ENCODE measurements at places on chromosomes 2 and 18.
A peak's percentile ranks its signal among the peaks of the same experiment; 100 is the strongest.

GRCh38 chr2:107721178-107721577, 105.5 kb upstream of the RGPD4 start:
- no peak for DNase-seq

DNA sequence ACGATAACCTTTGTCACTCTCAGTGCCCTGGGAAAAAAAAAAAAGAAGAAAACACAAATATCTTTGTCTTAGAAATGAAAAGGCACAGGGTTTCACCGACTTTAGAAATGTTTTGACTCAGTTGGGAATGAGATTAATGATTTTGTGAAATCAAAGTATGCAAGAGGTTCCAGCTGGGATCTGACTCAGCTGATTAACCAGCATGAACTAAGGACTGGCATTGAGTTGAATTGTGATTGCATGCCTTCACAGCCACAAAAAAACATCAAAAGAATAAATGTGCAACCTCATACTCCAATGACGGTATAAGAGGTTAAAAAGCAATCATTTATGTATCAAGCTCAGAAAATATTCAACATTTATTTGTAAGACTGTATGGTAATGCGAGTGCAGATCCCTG, 566.6 kb upstream of the DSEL start:
- DNase-seq = peak; percentile 5

DNA sequence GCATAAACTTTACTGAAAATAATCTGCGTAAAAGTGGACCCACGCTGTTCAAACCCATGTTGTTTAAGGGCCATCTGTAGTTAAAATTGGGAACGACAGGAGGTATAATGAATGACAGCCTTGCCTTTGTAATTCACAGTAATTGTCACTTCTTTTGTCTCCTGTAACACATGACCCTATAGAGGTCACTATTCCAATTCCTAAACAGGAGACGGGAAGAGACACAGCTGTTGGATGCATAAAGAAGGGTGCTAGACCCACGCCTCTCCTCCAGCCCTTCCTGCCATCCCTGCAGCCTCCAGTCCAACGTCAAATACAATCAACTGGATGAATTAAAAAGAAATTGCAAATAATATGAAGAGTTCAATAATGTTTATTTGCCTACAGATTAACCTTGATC, 63.1 kb upstream of the NFATC1 start:
- no peak for DNase-seq

GRCh38 chr18:70385474-70385873, 96.6 kb downstream of the SOCS6 start:
- peak; percentile 79 for DNase-seq

- DNase-seq = no peak
These were observed 549 bp downstream of the MRPL35 start for GRCh38 chr2:86199834-86200177.

DNA sequence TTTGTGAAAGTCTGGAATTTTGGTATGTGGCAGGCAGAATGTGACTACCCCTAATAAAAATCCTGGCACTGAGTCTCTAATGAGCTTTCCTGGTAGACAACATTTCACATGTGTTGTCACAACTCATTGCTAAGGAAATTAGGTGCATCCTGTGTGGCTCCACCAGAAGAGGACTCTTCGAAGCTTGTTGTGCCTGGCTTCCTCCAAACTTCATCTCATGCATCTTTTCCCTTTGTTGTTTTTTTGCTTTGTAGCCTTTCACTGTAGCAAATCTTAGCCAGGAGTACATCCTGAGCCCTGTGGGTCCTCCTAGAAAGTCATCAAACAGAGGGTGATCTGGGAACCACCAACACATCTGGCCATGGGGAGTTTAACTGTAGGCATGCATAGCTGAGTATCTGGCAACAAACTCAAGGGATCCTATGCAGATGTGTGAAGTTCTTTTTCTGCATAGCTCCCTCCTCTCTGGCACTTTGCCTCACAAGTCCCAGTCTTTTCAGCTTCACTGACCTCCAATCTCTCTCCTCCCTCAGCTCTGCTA, 42.1 kb upstream of the SERTAD2 start:
- no peak for DNase-seq

GRCh38 chr2:26610504-26611335, 30.4 kb downstream of the CIB4 start:
- DNase-seq = no peak

DNA sequence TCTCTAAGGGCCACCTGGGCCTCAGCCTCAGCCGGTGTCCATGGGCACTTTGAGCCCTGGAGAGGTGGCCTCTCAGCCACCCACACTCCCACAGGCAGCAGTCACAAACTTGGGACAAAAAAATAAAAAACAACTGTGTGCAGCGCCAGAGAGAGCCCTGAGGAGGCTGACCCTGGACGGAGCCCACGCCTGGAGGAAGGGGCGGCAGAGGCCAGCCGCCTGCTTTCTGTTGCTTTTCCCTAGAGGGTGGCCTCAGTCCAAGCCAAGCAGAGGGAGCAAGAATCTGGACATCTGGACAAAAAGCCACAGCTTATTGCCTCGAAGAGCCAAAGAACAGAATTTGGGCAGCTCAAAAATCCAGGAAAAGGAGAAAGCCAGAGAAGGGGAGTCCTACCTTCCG, 43.3 kb upstream of the LDLRAD4 start:
- no peak for DNase-seq

GRCh38 chr18:77032181-77032701, 100.3 kb downstream of the MBP start:
- peak; percentile 47 for DNase-seq

- DNase-seq = peak; percentile 35
These were observed 48.8 kb downstream of the ANKRD44 start for GRCh38 chr2:197261808-197262226.

DNA sequence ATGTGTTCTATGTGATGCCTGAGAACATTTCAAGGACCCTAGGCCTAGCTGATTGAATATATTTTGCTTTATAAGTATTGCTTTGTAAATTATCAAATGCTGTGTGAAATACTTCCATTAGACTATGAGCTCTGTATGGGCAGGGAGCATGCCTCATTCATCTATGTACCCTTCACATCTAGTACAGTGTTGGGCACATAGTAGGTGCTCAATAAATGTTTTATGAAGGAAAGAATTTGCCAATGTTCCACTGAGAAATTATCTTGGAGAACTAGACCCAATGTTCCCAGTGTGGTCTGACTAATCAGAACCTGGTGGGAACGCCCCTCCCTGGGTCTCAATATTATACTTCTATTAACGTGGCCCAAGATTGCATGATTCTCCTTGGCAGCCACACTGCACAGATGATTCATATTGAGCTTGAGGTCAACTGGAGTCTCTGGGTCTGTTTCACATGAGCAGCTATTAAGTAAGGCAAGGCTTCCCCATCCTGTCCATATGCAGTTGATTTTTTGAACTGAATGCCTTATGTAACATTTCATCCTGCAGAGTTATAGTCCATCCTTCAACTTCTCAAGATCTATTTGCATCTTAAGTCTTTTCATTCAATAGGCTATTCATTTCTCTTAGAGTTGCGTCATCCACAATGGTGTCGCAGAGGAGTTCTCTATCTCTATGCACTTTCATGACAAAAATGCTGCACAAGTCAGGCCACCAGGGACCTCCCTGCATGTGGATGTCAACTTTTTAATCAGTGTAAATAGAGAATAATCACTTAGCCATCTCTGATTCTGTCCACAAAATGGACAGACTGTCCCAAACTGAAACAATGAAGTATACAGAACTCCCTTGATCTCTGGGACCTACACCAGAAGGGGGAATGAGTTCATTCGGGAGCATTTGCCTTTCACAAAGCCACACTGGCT, 257.6 kb downstream of the CYP26B1 start:
- no peak for DNase-seq

- no peak for DNase-seq
These were observed 28.5 kb downstream of the PIKFYVE start for GRCh38 chr2:208294482-208295024.

DNA sequence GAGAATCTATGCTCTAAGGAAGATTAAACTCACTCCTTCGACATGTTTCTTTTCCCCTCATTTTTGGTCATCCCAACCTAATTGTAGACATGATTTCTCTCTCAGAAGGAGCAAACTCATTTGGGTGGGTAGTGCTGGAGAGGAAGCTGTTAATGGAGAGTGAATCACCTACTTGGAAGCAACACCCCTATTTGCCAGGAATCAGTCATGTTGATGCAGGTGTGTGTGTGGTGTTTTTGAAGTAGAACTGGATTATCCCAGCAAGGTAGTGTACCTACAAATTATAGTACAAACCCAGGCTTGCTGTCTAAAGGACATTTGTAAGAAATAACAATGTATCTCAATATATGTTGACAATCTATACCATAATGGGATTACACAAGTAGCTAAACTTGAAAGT, 186.4 kb downstream of the EPHA4 start:
- DNase-seq = no peak

DNA sequence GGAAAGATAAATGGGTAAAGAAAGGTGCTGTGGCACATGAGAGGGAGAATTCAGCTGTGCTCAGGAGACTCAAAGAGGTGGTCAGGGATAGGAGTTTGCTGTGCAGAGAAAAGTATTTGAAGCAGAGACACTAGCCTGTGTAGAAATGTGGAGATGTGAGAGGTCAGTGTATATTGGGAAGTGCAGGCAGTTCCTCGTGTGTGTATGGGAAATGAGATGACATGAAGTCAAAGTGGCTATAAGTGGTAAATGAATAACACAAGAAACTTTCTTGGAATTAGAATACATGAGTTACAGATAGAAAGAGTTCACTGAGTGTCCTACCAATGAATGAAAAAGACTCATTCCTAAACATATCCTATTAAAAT, 11.6 kb downstream of the MAP3K20 start:
- no peak for DNase-seq

DNA sequence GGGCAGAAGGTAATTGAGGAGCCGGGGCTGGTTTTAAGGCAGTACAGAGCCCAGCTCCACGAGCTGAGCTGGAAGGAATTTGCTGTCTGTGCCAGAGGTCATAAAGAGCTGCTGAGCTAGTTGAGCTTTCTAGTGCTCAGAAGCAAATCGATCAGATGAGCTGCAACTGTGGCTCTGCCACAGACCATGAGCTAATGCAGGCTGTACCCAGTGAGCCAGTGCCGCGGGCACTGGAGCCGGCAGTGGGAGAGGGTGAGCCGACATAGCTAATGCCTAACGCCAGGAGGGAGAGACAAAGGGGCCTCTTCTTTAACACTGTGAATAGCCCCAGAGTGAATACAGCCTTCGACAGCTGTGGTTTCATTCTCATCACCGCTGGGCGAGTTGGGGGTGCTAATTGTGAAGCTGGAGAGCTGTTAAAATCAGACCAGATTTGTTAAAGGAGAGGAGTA, 410.1 kb upstream of the TCF4 start:
- DNase-seq = peak; percentile 94

GRCh38 chr2:106701203-106702022, 184.6 kb downstream of the ST6GAL2 start:
- no peak for DNase-seq

DNA sequence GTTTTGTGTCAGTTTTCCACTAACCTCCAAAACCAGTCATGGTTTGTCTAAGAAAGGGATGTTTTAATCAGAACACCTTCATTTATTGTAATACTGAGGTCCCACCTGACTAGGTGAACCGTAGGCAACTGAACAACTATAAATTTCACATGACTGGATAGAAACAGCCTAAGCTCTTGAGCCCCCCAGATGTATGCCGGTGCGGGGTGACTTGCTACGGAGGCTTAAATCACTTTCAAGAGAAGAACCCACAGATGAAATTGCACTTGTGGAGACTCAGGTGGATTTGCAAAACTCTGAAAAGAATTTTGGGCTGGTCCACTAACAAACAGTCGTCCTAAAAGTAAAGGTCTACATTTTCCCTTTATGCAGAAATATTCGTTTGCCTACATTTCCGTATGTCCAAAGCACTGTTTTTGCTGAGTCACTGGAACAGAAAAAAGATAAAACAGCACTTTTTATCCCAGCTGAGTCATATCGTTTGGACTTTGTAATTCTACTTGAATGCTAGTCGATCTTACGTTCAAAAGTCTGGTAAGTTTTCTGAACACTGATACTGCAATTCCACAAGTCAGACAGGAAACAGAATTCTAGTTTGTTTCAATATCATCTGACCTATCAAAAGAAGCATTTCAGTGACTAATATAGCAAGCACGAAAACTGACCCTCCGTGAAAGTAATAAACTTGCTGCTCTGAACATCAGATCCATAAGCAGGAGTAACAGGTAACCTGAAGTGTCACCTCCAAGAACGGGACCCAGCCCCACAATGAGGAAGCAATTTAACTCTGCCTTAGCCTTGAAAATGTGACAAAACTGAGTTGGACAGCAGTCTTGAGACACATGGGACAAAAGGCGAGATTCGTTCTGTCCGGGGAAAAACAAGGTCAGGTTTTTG, 18.1 kb downstream of the ZNF516 start:
- DNase-seq = no peak

GRCh38 chr18:65659912-65660311, 90.9 kb upstream of the CDH7 start:
- DNase-seq = no peak

DNA sequence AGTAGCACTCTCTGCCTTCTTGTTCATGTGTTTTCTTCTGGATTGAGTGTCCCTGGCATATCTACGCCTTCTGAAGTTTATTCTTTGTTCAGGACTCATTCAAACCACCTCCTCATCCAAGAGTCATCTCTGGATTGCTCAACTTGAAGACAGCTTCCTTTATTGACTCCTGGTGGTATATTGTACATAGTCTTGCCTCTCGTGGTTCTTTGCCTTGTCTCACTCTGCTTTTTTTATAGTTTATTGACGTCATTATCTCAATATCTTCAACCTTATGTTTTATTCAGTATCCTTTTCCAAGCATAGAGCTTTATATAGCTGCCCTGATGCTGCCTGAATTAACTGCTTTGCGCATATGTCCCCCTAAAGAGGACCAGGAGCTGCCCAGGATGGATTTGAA, 161.7 kb downstream of the INSIG2 start:
- DNase-seq = no peak

DNA sequence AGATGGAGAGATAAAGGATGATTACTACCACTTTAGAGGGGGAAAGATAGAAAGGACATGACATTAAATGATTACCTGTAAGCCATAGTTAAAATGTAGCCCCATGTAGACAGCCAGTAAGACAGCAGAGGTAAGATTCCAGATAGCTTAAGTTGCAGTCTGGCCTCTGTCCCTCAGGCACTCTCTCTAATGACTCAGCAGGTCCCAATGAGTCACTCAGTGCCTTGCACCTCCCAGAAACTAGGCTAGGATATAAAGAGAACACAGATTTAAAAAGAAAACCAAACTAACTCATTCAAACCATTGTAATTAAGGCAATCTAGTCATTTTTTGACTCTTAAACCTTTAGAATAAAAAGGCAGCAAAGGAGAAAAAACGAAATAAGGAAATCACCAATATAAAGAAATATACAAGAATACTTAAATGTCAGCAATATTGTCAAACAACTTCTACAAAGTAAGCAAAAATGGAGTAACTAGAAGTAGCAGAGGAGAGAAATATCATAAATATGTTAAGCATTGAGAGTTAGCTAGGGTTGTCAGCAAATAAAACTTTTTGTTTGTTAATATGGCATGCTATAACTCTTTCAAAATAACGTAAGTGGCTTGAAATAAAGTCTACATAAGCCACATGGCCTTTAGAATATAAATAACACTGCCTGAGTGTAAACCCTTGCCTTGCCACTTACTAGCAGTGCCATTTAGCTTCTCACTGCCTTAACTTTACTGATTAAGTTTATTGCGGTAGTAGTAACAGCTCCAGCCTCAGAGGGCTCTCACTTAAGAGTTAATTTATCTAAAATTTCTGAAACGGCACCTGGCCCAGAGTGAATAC, 48.5 kb downstream of the SOCS6 start:
- no peak for DNase-seq

Measured in pons (tissue), 1 donor.